ENCODE measurements at places on chromosomes 1 and 21.

DNA sequence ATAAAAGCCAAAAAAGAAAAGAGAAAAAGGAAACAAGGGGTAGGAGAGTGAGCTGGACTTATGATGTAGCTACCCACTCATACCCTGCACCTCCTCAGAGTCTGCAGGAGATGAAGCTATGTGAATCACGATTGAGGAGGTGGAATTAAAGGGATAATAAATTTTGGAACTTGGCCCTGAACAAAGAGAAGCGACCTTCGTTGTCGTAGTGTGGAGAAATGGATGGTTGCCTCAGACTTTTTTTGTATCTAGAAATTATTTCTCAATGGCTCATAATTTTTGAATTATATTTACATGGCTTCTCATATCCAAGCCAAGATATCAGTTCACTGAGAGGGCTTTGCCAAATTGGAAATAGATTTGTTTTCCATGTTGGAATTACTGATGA is 37.8 kb upstream of the SIPA1L2 start:
- DNase-seq, result no peak

- DNase-seq, result no peak
These were observed 7.3 kb upstream of the UAP1 start for GRCh38 chr1:162554258-162554657.

DNA sequence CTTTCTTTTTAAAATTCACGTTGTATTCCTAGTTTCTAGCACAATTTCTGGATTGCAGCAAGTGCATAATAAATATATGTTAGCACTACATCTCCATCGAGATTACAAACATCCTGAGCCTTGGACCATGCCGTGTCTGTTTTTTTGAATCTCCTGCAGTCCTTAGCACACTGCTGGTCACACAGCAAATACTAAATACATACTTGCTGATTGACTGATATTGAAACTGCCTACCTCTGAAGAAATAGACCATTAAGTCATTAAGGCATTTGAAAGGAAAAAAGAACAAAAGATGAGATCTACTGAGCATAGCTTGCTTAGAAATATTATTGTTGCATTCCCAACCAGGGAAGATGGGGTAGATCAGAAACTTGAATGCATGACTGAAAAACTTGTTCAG is 369.1 kb downstream of the PTBP2 start:
- DNase-seq, result no peak

GRCh38 chr1:26164036-26164860 is 4.5 kb downstream of the C1orf232 start:
- DNase-seq, result no peak

- no peak for DNase-seq
These were observed 14.1 kb upstream of the RAB42 start for GRCh38 chr1:28577738-28578536.

DNA sequence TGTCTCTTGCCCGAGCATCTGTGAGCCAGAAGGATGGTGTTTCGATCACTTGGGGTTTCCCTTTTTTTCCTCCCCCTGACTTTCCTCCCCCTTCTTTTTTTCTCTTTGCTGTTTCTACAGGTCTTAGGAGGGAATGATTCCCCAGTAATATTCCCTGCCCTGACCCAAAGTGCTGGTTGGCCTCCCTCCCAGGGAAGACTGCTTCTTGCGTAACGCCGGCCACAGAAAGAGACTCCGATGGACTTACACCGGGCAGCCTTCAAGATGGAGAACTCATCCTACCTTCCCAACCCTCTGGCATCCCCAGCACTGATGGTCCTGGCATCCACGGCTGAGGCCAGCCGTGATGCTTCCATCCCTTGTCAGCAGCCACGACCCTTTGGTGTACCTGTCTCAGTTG is 6.8 kb downstream of the RNF220 start:
- no peak for DNase-seq

- no peak for DNase-seq
These were observed 27.5 kb upstream of the COL9A2 start for GRCh38 chr1:40344597-40344996.

DNA sequence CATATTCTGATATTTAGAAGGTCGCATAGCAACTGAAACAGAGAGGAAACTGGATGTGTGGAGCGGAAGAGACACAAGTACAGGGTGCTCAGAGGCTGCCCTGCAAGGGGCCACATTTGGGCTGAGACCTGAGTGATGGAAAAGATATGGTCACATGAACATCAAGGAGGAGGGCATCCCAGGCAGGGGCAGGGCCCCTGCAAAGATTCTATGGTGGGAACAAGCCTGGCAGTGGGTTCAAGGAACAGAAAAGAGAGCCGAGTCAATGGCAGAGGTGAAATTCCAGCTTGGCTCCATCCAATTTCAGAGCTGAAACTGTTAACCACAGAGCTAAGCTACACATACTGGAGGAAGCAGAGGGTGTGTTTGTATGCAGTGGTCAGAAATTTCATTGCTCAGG is 227.7 kb downstream of the PRDM2 start:
- no peak for DNase-seq

DNA sequence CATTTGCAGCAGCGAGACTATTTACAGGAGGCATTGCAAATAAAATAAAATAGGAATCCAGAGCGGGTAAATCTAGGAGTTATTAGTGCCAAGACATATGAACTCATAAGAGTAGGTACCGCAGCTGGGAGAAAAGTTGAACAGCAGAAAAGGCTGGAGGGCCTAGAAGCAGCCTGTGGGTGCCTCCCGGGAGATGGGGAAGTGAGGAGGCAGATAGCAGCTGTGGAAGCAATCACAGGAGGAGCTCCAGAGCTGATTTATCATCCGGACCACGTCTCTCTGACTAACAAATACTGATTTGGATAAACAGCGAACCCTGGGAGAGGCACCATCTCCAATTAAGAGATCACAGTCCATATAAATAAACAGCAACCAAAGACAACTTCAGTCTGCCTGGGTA is 64.6 kb downstream of the BRINP2 start:
- no peak for DNase-seq

DNA sequence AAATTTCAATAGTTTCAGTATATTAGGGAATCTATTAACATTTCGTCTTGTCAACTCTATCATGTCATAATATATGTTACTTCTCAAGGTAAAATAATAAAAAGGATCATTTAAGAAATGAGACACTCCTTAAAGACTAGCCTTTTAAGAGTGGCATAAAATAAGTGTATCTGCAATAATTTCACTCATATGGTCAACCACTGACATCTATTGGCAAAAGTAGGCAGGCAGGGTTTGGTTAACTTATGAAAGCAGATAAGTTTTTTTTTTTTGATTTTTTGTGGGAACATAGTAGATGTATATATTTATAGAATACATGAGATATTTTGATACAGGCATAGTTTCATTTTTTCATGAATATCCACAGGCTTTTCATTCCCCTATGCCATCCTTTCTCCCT is 5.5 kb upstream of the RGS21 start:
- DNase-seq, result no peak

GRCh38 chr1:73789965-73790364 is 408.0 kb downstream of the LRRIQ3 start:
- no peak for DNase-seq

GRCh38 chr1:55049914-55050278 is 10.5 kb downstream of the PCSK9 start:
- DNase-seq, result peak; percentile 57

GRCh38 chr1:93595266-93595665 is 86.4 kb downstream of the BCAR3 start:
- no peak for DNase-seq

DNA sequence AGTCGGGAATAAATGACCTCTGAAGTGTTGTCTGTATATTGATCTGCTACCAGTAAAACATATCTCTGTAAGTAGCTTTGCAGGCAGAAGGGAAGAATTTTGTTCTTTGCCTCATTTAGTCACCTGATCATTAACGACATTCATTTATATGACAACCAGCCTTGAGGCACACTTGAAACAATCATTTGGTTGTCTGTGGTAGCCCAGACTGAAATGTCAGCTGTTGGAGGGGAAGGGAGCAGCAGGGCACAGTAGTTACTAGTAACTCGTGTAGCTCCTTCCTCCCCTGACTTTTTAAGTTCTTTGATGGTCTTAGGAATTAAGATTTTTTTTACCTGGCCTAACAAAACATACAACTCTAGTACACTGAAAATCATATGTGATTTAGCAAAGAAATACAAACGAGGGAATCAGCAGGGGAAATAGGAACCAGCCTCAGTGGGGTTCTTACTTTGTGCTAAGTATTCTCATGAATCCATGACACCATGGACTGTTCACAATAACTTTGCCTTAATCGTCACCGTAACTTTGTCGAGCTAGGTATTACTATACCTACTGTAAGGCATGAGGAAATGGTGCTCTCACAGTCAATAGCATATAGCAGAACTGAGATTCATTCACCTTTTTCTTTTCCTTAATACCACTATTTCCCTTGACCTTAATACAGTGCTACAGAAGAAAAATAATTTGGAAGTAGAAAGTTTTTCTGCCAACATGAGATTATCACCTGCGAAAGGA is 6.4 kb downstream of the IL12RB2 start:
- DNase-seq, result no peak

- DNase-seq, result no peak
These were observed 114.5 kb downstream of the HIVEP3 start for GRCh38 chr1:41804176-41804575.

GRCh38 chr1:84776639-84777038 is 86.4 kb upstream of the SSX2IP start:
- no peak for DNase-seq

GRCh38 chr1:214974002-214974401 is 108.5 kb upstream of the KCNK2 start:
- no peak for DNase-seq

- no peak for DNase-seq
These were observed 143.5 kb downstream of the C1orf94 start for GRCh38 chr1:34320053-34320669.

DNA sequence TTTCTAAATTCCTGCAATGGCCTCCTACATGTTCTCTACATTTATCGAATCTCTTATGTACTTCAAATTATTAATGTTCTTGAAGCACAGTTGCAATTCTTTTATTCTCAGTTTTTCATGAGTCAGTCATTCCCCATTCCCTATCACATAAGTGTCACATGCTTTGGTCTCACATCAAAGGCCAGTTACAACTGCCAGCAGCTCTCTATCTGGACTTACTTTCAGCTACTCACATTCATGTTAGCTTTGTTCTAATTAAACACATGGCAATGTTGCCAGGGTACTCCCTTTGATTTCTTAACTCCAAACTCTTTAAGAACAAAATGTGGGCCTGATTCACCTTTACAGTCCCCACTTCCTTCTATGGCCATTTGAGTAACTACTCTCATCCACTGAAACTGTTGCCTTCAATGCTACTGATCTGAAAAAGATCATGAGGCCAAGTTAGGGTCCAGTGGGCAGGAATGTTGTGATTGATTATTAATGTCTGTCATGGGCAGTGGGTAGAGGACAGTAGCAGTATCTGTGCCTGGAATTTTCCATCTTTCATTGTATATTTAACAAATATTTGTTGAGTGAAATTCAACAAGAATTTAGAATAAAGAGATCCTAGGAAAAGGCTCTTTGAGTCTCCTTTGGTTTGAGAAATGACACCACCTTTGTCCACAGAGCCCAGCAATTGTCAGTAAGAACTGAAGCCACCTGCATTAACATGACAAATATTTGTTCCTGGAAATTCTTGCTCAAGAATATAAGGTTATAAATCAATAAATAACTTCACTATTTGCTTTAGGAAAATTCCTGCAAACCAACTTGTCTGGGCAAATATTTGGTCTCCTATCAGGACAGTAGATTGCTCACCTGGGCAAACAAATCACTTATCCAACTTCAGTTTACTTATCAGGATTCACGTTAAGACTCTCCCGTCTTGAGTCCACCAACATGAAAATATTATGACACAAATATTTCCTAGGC is 153.6 kb upstream of the SAMSN1 start:
- no peak for DNase-seq

- DNase-seq, result no peak
These were observed 25.0 kb downstream of the PTPN22 start for GRCh38 chr1:113846391-113847035.

GRCh38 chr1:39384305-39384704 is 107.1 kb upstream of the BMP8A start:
- DNase-seq, result no peak

- DNase-seq, result no peak
These were observed 433 bp downstream of the TMEM200B start for GRCh38 chr1:29123053-29123886.

GRCh38 chr1:6260433-6260934 is 414 bp downstream of the GPR153 start:
- no peak for DNase-seq

DNA sequence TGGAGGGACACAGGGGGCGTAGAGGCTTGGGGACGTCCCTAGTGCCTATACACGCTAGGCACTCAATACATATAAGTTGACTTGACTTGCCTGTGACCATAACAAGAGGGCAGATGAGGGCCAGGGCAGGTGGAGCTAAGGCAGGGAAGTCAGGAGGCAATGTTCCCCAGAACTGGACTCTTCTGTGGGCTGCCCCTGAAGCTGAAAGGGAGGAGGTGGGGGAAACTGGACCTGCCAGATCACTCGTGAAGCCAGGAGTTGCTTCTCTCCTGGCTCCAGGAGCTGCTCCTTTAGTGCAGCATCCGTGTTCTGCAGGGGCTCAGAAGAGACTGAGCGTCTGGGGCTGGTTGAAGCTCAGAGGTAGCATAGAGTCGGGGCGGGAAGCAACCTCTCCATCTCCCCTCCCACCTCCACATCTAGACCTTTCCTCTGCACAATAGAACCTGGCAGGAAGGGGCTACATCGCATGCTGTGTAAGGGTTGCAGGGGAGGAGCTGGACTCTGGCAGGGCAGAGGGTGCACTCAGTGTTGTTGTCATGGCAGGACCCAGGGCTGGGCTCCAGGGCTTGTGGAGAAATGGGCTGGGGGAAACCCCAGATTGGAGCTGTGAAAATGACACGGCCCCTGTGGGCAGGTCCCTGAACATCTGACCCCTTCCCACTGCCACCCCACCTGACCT is 2.9 kb upstream of the SEMA4A start:
- DNase-seq, result no peak

GRCh38 chr1:21685946-21686678 is 17.0 kb upstream of the RAP1GAP start:
- no peak for DNase-seq

GRCh38 chr1:229694053-229694693 is 68.1 kb downstream of the URB2 start:
- DNase-seq, result no peak

DNA sequence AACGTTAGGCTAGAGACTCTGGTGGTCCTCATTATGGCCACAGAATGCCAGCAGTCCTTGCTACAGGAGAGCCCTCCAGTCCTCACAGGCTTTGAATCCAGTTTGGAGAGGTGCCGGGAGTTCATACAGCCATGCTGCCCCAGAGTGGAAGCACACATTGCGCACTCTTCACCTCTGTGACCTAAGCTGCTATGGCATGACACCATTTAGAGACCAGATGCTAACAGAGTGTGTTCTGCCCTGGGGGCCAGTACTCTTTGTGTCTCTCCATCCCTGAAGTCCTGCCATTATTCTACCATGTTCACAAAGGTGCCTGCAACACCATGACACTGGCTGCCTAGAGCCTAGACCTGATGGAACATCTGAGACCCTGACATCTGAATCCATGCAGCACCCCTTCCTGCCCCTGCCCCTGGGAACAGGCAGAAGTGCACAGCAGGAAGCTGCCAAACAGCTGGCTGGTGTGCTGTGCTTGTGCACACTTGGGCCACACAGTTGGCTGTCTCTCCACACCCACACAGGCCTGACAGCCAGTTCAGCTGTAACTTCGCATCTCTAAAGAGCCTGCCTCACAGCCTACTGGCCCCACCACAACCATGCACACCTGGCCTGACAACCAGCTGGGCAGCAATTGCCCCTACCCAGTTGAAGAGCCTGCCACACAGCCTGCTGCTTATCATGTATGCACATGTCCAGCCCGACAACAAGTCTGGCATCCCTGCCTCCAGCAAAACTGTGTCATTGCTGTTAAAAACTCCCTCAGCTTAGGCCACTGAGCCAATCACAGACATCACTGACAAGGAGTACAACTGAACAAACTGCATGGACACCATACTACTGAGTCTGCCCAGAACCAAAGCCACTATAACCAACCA is 49.1 kb downstream of the MCOLN2 start:
- no peak for DNase-seq
